T-cell (primary cell): ENCODE measurements at places on chromosomes 6 and 20. TPM values are rescaled to one million over a fixed set of nuclear protein-coding genes. Genes with fewer than 3 reads are reported as not detected.

Gene HRH3
- not detected for total RNA-seq

Gene CDC5L
- 18.8 TPM for total RNA-seq

- no peak for DNase-seq
- H3K27ac ChIP-seq: no peak overlapping the region
- H3K4me3 ChIP-seq: no peak overlapping the region
- H3K36me3 ChIP-seq: peaks cover 52% of the 10 kb centered on the region
These were observed 4.6 kb downstream of the MDC1 start for GRCh38 chr6:30712441-30712945.

DNA sequence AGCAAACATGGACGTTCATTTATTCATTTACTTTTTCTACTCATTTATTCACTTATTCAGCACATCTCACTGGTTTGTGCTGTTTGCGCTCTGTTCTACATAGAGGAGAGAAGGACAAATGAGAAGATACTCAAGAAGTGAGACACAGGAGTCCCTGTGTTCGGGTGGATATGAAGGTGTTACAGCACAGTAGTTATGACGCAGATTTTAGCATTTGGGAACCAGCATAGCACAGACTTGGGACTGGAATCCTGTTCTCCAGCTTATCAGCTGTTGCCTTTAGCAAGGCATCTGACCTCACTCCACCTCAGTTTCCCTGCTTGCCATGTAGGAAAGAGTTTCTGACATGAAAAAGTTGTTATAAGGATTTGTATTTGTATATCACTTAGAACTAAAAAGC lies 430.1 kb downstream of the MAFB start:
- no peaks in the 10 kb centered on the region for H3K27me3 ChIP-seq
- H3K4me1 ChIP-seq: no peaks in the 10 kb centered on the region
- H3K36me3 ChIP-seq: no peaks in the 10 kb centered on the region
- no peak overlapping the region for H3K4me3 ChIP-seq
- H3K27ac ChIP-seq: no peak overlapping the region
- no peak for DNase-seq

DNA sequence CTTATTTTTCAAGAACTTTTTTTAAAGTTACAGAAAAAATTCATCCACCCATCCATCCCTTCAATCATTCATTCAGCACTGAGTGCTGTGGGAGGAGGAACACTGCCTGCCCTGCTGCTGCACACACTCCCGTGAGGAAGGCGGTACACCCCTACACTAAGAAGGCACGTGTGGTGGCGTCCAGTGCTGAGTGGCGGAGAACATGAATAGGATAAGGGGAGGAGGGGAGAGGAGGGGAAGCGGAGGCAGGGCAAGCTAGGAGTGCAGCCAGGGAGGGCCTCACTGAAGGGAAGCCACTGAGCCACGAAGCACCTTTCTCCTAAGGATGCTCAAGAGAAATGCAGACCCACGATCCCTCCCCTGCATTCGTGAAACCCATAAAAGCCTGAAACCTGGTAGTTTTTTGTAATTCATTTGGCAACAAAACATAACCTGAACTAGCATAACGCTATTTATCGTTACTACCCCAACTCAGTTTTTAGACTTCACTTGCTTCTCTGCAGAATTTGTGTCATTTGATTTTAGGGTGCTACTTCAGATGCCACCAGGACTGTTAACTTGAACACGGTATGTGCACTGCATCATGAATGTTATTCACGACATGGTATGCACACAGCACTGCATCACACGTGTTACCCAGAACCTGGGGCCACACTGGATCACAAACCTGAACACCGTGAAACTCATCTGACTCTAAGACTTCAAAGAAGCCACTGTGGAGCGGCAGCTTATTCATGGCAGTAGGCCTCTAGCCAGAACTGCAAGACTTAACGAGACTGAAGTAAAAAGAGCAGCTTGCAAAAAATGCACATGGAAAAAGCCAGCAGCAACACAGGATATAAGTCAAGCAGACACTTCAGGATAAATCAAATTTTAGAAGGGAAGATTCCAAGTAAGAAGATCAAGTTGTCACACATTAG lies 3.5 kb downstream of the RNASET2 start:
- H3K36me3 ChIP-seq: peaks cover 4% of the 10 kb centered on the region
- DNase-seq: no peak
- H3K4me3 ChIP-seq: no peak overlapping the region
- H3K27ac ChIP-seq: peak overlapping the region; percentile 96
- H3K4me1 ChIP-seq: peaks cover 41% of the 10 kb centered on the region

DNA sequence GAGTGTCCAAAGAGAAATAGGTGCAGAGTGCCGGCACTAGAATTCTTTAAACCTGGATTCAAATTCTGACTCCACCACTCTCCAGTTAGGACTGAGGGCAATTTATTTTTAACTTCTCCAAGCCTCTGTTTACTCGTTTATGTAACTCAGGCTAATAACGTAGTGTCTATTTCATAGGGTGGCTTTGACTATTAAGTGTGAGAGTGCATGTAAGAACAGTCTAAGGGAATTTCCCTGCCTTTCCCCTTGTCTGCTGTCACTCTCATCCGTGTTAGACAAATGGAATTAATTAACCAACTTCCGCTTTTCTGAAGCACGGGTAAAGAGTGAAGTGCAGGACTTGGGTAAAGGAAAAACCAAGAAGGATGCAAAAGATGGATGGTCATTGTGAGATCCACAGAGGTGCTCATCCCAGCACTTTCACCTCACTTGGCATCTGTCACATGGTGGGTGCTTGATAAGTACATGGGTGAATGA lies 4.1 kb upstream of the ZKSCAN8 start:
- DNase-seq: no peak
- no peaks in the 10 kb centered on the region for H3K36me3 ChIP-seq
- H3K4me3 ChIP-seq: peak overlapping the region; percentile 76
- no peaks in the 10 kb centered on the region for H3K27me3 ChIP-seq
- peak overlapping the region; percentile 96 for H3K27ac ChIP-seq

GRCh38 chr6:37072526-37072925 lies 67.1 kb downstream of the FGD2 start:
- no peak overlapping the region for H3K27ac ChIP-seq
- no peak for DNase-seq
- no peaks in the 10 kb centered on the region for H3K36me3 ChIP-seq

GRCh38 chr6:158409451-158409850 lies 97.2 kb downstream of the TULP4 start:
- no peaks in the 10 kb centered on the region for H3K27me3 ChIP-seq
- no peaks in the 10 kb centered on the region for H3K4me1 ChIP-seq
